ENCODE measurements at places on chromosomes 4 and X.

DNA sequence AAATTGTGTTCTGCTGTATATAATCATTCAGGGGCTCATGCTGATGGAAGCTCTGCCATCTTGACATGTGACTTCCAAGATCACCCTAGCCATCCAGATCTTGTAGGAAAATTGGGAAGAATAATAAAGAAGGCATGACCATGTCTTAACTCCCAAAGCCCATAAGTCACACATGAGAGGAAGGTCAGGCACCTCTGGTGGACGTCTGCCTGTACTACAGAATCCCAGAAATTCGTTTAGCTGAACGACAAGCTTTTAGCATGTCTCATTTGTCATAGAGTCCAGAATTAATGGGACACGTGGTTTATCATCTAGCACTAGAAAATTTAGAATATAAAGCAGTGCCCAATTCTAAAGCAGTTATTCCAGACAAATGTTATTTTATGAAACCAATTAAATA lies 212.7 kb downstream of the CENPC start:
- DNase-seq: no peak

DNA sequence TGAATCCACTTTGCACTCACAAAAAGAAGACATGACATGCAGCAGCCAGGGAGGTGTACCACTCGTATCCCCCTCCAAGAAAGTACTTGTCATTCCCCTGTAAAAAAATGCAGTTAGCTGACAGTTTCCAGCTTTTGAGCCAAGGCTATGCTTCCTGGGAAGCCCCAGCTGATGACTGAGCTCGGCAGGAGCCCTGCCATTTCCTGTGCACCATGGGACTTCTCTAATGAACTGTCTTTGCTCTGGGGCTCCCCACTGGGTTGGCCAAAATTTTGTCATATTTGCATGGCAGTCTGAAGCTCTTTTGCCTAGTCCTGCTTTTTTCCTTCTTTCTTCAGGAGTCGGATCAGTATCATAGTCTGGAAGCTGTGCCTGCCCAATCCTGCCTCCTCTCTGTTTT lies 104.5 kb upstream of the MAOA start:
- DNase-seq: no peak

DNA sequence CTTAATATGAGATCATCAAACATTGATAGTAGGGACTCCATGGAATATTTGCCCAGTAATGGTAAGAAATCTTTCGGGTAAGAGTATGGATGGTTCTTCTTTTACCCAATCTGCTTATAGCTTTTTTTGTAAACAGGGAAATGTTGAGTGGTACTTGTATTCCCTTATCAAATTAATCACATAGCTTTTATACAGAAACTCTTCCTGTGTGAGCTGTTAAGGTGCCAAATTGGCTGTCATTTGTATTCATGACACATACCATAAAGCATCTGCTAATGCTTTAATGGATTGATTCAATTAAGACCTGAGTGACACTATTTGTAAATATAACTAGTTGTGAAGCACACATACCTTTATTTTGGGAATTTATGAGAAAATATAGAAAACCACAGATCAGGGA lies 34.2 kb downstream of the KLF3 start:
- no peak for DNase-seq

DNA sequence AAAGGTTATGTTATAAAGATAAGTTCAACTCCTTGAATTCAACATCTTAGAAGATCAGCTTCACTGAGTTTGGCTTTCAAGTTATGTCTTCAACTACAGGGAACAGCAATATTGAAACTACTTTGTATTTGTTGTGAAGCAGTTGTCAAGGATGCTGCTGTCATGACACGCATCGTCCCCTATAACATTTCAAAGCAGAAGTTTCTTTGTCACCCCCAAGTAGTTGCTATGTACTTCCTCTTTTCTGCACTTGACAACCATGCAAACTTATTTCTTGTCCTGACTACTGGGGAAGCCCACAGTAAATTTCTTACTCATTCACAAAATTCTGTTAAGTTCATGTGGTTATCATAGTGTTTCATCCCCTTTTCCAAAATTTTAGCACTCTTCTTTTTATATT lies 14.3 kb downstream of the ANTXR2 start:
- no peak for DNase-seq

DNA sequence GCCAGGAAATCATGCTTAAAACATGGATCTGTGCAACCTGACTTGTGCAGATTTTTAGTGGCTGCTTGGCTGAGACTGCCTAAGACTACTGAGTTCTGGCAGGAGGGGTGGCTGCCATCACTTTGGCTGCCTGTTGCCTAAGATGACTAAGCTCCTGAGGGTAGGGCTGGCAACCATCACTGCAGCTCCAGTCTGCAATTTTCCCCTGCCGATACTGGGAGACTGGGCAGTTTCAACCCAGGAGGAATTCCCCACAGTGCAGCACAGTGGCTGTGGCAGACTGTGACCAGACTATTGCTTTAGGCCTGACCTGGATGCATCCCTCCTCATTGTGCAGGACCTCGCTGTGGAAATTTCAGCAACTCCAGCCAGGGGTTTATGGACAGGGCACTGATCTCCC lies 544.9 kb downstream of the ANKRD50 start:
- no peak for DNase-seq

- no peak for DNase-seq
Observed at GRCh38 chr4:163493643-163494359, 689 bp upstream of the TMA16 start.

- no peak for DNase-seq
Observed at GRCh38 chr4:13151194-13151593, 332.9 kb downstream of the RAB28 start.

- DNase-seq: no peak
Observed at GRCh38 chrX:80810365-80810978, 795 bp upstream of the BRWD3 start.

GRCh38 chr4:151117371-151117962 lies 18.0 kb downstream of the RPS3A start:
- no peak for DNase-seq

- no peak for DNase-seq
Observed at GRCh38 chr4:56197387-56197786, 189.9 kb downstream of the AASDH start.

Measured in stimulated activated CD8-positive, alpha-beta memory T cell treated with anti-CD3 and anti-CD28 coated beads, Interleukin-4, amount 100 ng/mL, for 24 hours (primary cell).